Frontal cortex (tissue), 4 donors: ENCODE measurements at places on chromosomes 16 and 17. TPM values are rescaled to one million over a fixed set of nuclear protein-coding genes. Genes with fewer than 3 reads are reported as not detected.

- DNase-seq: no peak
Measured at GRCh38 chr16:66263973-66264310, 102.5 kb upstream of the CDH5 start.

GRCh38 chr17:81556863-81557262 lies 4.7 kb upstream of the FAAP100 start:
- DNase-seq: no peak

- DNase-seq: peak; percentile 47
Measured at GRCh38 chr16:67430504-67430976, 381 bp upstream of the HSD11B2 start.

DNA sequence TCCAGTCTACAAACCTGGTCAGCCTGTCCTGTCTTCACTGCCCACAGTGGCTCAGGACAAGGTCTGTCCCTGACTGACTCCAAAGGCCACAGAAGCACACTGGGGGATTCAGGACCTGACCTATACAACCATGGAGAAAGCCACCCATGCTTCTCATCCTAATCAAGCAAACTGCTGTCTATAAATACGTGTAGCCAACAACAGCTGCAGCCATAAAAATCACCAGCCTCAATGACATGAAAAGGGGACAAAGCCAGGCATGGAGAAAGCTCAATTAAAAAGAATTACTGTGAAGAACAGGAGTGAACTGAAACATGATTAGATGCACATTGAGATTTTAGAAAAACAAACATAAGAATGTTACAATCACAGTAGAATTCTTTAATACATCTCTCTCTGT lies 170.1 kb downstream of the CDK5R1 start:
- no peak for DNase-seq

- no peak for DNase-seq
Measured at GRCh38 chr17:53687324-53687723, 135.4 kb upstream of the KIF2B start.

- peak; percentile 65 for DNase-seq
Measured at GRCh38 chr17:81285179-81285878, 9.8 kb downstream of the SLC38A10 start.

DNA sequence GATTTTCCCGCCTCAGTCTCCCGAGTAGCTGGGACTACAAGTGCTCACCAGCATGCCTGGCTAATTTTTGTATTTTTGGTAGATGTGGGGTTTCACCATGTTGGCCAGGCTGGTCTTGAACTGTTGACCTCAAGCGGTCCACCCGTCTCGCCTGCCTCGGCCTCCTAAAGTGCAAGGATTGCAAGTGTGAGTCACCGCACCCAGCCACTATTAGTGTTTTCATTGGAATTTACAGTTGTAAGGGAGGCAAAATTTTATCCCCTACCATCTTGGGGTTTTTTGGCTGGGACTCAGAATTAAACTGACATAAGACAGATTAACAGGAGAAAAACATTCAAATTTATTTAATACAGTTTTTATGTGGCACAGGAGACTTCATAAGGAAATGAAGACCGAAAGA lies 12.3 kb upstream of the MYCBPAP start:
- no peak for DNase-seq

DNA sequence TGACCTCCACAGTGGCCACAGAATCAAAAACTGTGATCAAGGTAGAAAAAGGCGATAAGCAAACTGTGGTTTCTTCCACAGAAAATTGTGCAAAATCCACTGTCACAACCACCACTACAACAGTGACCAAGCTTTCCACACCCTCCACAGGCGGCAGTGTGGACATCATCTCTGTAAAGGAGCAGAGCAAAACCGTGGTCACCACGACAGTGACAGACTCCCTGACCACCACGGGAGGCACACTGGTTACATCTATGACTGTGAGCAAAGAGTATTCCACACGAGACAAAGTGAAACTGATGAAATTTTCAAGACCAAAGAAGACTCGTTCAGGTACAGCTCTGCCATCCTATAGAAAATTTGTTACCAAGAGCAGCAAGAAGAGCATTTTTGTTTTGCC lies 83.6 kb downstream of the C17orf58 start:
- no peak for DNase-seq

DNA sequence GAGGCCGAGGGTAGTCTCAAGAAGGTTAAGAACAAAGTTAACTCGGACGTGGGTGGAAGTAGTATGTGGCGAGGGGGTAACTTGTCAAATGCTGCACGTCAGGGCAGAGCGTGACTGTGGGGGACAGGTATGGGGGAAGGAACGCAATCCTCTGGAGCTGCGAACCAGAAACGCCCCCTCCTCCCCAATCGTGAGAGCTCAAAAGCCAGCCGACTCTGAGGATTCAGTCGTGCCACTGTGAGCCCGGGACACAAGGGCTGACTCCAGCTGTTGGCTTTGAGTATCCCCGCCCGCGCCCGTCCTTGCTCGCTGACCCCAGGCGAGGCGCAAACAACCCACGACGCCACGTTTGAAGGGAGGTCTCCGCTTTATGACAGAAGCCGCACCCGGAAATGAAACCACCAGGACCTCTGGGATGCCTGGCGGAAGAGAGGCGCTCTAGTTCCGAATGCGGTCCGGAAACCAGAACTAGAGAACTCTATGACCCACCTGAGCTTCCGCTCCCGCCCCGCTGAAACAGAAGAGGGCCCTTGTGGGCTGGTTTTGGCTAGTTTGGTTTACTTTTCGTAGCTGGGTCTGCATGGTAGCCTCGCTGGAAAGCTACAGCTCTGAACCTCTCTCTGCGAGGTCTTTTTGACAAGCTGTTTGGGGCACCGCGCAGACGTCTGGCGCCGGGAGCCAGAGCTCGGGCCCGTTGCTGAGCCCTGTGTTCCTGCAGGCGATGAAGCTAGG lies at the start of gene PEX12:
PEX12 (minus strand) TSS at position 375 of the 732 bp plus-strand sequence. CDS start 550 bp downstream, outside the sequence.
- DNase-seq: peak; percentile 87

GRCh38 chr17:77741109-77741508 lies 217.4 kb upstream of the TNRC6C start:
- DNase-seq: no peak

DNA sequence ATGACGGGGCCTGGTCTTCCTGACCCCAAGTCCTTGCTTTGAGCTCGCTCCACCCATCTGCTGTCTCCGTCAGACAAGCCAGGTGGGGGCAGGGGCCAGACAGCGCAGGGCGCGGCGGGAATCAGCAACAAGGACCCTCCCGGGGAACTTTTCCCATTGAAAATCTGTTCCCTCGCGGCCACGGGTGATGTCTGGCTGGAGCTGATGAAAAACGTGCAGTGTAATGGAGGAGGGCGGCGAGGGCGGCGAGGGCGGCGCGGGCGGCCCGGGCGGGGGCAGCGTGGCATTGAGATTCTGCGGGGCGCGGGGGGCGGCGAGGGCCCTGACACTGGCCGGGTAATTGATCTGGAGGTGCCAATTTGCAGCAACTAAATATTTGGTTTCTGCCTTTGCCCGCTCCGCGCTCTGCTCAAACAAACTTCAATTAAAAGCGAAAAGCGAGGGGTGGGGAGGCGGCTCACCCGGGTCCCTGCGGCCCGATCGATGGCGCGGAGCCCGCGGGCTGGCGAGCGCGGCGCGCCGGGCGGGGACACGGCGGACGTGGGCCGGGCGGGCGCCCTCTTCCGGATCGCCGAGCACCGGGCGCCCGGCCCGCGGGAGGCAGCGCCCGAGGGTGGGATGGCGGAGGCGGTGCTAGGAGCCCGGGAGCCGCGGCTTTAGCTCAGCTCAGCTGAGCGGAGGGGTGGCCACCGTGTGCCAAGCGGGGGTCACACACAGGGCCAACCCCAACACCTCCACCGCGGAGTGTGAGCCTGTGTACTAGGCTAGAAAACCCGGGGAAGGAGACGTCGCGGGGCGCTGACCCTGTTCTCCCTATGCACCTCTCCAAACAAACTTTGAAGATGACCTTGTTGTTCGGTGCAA lies 32.4 kb downstream of the DCAKD start:
- peak; percentile 78 for DNase-seq

GRCh38 chr17:75683583-75683982 lies 16.4 kb downstream of the SAP30BP start:
- DNase-seq: no peak

The KRTAP16-1 gene
- not detected for total RNA-seq

The CBFA2T3 gene
- total RNA-seq: 0.82 TPM

The TMEM220 gene
- 1.2 TPM for total RNA-seq

The VTN gene
- 0.41 TPM for total RNA-seq

The PIMREG gene
- total RNA-seq: 4.1 TPM
